Choroid plexus epithelial cell (primary cell): ENCODE measurements at places on chromosomes 4 and X.

DNA sequence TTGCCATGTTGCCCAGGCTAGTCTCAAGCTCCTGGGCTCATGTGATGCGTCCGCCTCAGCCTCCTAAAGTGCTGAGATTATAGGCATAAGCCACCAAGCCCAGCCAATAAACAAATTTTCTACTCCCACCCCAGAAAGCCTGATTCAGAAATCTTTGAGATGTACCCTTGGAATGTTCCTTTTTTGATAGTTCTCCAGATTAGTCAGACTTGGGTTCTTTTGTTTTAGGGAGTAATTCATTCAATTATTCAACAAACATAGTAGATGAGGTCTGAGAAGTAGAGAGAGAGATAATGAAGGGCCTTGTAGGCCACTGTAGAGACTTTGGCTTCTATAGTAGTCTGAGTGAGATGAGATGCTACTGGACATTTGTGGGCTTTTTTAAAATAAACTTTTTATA is 27.8 kb downstream of the RP2 start:
- no peak for DNase-seq

DNA sequence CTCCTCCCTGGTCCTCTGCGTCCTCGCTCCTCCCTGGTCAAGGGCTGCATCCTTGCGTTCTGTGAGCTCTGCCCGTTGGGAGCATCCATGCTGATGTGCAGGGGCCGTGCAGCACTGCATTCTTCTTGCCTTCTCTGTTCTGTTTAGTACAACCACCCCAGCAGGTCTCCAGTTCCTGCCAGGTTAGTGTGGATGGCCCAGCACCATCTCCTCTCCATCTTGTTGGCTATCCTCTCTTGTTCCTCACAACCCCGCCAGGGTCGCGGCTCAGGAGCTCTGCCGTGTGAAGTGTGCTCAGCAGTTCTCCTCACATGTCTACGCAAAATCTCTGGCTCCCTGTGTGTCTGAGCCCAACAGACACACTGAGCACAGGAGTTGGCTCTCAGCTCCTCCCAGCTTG is 10.4 kb upstream of the MAEA start:
- no peak for DNase-seq

DNA sequence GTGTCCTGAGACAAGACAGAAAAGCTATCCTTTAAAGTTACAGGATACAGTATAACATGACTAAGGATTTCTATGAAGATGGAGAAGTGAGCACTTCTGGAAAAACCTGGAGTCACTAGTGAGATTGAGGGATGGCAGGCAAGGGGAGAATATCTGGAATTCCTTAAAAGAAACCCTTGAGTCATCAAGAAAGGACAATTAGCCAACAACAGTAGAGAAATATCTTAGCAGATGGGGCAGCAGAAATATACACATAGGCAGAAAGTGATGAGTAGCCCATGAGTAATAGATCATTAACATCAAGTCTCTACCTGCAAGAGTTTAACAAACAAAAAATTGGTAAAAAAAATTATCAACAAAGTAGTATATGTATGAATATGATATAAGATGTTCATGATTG is 858.8 kb upstream of the FRG1 start:
- DNase-seq = no peak

DNA sequence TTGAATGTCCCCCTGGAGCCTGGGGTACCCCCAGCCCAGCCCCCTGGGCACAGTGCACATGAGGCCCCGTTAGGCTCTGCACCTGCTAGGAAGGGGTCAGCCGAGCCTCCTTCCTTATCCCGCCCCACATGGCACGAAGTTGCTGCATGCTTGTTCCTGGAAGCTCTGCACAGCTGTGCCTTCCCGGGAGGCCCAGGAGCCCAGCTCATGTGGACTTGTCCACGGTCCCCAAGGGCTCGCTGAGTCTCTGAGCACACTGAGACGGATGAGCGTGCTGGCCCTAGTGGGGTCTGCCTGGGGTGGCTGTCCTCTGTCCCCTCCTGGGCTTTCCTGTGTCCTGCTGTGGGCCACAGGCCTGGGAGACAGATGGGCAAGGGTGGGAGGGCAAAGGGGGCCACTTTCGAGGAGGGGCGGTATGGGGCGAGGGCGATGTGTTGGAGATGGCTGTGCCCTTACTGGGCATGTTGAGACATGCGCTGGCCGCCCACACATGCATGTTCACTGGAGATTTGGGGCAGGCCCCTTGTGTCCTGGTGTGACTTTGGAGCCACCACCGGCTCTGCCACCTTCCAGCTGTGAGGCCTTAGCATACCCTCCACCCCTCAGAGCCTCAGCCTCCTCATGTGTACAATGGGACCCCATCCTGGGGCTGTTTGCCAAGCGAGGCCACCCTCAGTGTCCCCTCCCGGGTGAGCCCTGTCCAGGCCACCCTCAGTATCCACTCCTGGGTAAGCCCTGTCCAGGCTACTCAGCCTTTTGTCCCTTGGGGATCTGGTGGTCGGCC is 237.6 kb downstream of the AFAP1 start:
- no peak for DNase-seq

GRCh38 chrX:43269201-43269600 is 386.9 kb upstream of the MAOA start:
- peak; percentile 6 for DNase-seq

DNA sequence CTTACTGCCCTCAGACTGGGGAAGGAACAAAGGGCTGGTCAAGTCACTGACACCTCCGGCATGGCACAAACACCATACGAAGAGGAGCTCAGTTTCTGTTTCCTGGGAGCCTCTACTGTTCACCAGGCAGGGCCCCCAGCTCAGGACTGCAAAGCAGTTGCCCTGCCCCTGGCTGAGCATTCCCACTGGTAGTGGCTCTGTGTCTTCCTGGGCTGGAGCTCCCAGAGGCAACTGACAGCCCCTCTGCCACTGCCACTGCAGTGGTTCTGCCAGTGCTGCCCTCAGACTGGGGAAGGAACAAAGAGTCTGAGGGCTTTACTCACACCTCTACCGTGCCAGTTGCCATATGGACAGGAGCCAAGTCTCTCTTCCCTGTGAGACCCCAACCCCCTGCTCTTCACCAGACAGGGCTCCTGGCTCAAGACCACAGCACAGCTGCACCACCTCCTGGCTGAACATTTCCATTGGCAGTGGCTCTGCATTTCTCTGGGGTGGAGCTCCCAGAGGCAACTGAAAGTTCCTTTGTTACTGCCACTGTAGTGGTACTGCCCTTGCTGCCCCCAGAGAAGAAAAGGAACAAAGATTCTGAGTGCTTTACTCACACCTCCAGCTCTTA is 67.9 kb downstream of the SMARCA5 start:
- DNase-seq = no peak

DNA sequence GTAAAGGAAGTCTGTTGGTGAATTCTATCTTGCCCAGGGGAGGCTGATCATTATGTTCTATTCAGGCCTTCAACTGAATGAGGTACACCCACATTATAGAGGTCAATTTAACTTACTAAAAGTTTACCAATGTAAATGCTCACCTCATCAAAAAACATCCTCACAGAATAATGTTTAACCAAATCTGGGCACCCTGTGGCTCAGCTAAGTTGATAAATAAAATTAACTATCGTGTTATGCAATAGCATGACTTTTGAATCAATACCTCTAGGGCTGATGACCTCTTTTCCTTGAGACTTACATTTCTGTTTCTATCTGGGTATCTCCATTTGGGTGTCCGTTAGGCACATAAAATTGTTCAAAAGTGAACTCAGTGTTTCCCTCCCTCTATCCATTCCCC is 203.1 kb downstream of the TEX13C start:
- no peak for DNase-seq

DNA sequence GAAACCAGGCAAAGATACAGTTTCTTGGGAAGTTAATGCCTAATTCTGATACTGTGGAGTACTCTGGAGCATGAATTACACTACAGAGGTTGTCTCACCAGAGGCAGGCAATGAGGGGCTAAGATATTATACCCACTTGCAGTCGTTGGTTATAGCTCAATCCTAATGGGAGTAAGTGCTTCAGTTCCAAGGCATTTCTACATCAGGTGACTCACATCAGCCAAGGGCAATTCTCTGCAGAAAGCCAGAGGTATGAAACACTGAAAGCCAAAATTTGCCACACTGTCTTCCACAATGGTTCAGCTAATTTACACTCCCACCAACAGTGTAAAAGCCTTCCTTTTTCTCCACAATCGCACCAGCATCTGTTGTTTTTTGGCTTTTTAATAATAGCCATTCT is 174.0 kb upstream of the IL15 start:
- no peak for DNase-seq

GRCh38 chrX:37802028-37802427 is 22.2 kb downstream of the CYBB start:
- peak; percentile 23 for DNase-seq

GRCh38 chr4:1542516-1543320 is 136.5 kb upstream of the NKX1-1 start:
- no peak for DNase-seq

GRCh38 chr4:14078326-14078725 is 450.8 kb upstream of the BOD1L1 start:
- DNase-seq = no peak
